GM06990 (cell line): ENCODE measurements at places on chromosomes 16 and 17.
A peak's percentile ranks its signal among the peaks of the same experiment; 100 is the strongest.

- DNase-seq = no peak
These were observed 4.1 kb downstream of the EPX start for GRCh38 chr17:58196610-58197009.

GRCh38 chr16:56630134-56630533 lies 2.3 kb upstream of the MT1M start:
- no peak for DNase-seq

- no peak for DNase-seq
These were observed 2.3 kb upstream of the PRSS21 start for GRCh38 chr16:2814551-2815298.

GRCh38 chr16:17193566-17194100 lies 277.1 kb downstream of the XYLT1 start:
- DNase-seq = no peak

GRCh38 chr17:36205637-36206485 lies 5.0 kb upstream of the CCL4L2 start:
- DNase-seq = no peak

DNA sequence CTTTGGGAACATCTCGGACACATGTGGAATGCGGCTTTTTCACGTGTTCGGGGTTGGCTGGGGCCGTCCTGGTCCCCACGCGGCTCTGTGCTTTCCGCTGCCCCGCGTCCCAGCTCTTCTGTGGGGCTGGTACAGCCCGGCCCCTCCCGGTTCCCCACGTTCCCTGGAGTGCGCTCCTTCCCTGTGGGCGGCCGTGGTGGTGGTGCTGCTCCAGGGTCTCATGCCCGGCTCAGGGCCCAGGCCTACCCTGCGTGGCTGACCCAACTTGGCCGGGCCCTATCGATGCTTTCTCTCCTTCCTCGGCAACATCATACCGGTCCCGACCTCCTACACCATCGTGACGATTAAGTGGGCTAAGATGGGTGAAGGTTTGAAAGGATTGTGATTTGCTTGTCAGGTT lies 3.3 kb downstream of the TELO2 start:
- no peak for DNase-seq

DNA sequence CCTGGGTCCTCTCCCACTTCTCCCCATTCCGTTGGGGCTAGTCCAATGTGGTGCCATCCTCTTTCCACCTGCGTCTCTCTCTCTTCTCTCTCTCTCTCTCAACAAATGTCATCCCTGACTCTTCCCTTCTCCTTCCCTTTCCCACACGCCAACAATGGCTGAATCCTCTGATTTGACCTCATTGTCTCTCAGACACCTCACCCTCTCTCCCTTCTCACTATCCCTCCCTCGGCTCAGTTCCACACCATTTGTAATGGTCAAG lies 628 bp upstream of the ZNF18 start:
- DNase-seq = no peak

- no peak for DNase-seq
These were observed 37.7 kb downstream of the USP32 start for GRCh38 chr17:60354223-60354622.

- DNase-seq = no peak
These were observed 107.8 kb upstream of the WSCD1 start for GRCh38 chr17:5962371-5962770.

- no peak for DNase-seq
These were observed at the start of gene CAVIN1 for GRCh38 chr17:42422958-42423712. TSS of gene CAVIN1 (minus strand) at chr17:42423256. CDS start at chr17:42423097, 159 bp downstream.

- no peak for DNase-seq
These were observed 33.5 kb downstream of the ABCC6 start for GRCh38 chr16:16189842-16190241.

- no peak for DNase-seq
These were observed 38.2 kb downstream of the KSR1 start for GRCh38 chr17:27494192-27495091.

GRCh38 chr17:77365584-77366186 lies 224.9 kb downstream of the SEC14L1 start:
- DNase-seq = no peak

DNA sequence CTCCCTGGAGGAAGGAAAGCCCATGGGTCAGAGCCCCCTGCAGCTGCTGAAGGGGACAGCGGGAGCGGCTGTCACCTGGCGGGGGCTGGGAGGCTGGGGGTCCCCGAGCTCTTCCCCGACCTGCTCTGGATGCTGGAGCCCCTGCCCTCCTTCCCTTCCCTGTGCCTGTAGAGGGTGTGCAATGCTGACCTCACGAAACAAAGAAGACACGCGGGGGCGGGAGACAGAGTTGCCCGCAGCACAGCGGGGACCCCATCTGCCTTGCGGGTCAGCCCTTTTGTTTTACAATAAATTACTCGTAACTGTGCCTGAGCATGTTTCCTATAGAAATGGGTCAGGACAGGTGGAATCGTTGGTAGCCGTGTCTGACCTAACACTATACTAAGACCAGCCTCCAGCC lies 6.3 kb downstream of the SECTM1 start:
- DNase-seq = no peak

DNA sequence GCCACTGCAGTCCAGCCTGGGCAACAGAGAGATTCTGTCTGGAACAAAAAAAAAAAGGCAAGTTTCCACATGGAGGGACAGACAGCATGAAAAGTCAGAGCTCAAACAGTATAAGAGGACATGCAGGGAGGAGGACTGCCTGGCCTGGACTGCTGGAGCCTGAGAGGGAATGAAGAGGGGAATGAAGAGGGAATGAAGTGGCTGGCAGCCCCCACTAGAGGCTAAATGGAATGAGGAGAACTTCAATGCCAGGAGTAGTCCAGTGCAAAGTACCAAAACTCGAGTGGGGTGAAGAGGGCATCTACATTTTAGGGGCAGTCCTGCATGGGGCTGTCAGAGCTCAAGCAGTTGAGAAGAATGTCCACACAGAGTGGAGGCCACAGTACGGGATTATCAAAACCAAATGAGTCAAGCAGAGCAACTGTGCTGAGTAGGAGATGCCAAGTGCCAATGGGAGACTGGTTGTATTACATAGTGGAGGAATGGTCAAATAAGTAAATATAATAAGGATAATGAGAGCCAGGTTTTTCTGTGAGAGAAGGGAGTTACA lies 22.9 kb downstream of the IKZF3 start:
- no peak for DNase-seq

DNA sequence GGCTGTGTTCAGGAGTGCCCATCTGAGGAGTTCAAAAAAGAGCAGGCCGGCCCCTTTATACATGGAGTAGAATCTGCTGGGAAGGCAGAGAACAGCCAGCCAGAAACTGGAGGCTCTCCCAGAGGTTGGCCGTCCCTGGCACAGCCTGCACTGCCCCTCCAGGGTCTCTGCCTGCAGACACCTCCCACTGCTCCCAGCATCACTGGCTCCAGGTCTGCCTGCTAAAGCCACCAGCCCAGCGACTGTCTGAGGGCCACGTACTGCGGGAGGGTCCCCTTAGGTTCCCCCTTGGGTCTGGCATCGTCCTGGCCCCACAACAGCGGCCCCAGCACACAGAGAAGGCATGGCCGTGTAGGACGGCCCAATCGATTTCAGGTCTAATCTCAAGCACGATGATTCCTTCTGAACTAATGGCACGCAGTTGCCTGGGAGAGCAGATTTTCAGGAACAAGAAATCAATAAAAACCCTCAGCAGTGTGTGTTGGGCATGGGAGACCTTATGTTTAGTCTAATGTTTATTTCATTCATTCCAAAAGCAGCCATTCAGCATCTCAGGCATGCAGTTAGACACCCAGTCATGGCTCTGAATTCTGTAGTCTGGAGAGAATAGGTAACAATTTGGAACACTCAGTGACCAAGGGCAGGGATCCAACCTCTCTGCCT lies 95.6 kb downstream of the PGS1 start:
- DNase-seq = no peak

DNA sequence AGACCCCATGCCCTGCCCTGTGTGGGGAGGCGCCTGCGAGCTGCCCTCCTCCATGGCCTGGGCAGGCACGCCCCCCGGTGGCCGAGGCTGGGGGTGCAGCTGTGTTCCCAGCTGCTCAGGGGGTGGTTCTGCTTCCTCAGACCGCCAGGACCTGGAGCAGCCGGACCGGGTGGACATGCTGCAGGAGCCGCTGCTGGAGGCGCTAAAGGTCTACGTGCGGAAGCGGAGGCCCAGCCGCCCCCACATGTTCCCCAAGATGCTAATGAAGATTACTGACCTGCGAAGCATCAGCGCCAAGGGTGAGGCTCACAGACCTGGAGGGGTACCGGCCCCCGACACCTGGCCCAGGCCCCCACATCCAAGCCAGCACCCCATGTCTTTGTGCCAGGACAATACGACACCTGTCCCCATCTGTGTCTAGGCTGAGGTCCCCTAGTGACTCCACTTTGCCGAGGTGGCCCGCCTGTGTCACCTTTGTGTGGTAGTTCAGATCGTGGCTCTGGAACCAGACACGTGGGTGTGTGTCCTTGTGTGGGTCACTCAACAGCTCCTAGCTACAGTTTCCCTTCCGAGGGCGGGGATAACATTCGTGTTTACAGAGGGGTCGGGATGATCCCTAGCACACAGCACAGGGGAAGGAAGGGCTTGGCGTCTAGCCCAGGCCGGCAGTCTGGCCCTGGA lies 9.3 kb downstream of the GJD3 start:
- DNase-seq = peak; percentile 80

- no peak for DNase-seq
These were observed 23.2 kb upstream of the SSTR5 start for GRCh38 chr16:1049113-1049975.

DNA sequence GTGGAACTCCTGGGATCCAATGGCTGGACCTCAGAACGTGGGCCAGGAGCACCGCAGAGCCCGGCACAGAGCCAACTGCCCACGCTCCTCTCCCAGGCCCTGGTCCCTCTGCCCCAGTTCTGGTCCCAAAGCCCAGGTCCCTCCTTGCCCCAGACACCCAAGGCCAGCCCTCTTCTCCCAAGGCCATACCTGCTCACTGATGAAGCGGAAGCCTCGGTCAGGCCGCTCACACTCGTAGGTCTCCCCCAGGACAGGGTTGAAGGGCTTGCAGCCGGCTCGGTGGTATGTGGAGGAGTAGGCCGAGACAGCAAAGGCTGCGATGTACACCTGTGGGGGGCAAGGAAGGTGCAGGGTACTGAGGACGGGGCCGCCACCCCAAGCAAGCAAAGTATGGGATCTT lies 8.5 kb downstream of the OSBPL7 start:
- DNase-seq = no peak

GRCh38 chr17:41394254-41394996 lies 3.0 kb downstream of the KRT31 start:
- DNase-seq = no peak

DNA sequence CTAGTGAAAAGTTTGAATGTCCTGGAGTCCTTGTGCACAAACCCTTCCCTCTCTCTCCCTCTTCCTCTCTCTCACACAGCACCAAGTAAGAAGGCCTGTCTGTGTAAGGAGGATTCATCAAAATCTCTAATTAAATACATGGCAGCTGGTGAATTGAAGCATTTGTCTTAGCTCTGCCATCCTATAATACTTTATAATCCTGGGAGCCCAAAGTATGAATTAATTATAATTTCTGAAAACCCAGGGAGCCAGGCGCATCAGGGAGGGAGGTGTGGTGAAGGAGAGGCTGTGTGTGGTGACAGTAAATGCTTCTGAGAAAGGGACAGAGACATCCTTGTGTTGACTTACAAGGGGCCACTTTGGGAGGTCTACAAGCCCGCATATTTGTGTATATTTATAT lies 691.4 kb upstream of the EEF2KMT start:
- DNase-seq = no peak

GRCh38 chr16:47568351-47568750 lies 107.2 kb downstream of the PHKB start:
- no peak for DNase-seq

GRCh38 chr16:2467528-2468232 lies 3.4 kb upstream of the NTN3 start:
- peak; percentile 57 for DNase-seq

DNA sequence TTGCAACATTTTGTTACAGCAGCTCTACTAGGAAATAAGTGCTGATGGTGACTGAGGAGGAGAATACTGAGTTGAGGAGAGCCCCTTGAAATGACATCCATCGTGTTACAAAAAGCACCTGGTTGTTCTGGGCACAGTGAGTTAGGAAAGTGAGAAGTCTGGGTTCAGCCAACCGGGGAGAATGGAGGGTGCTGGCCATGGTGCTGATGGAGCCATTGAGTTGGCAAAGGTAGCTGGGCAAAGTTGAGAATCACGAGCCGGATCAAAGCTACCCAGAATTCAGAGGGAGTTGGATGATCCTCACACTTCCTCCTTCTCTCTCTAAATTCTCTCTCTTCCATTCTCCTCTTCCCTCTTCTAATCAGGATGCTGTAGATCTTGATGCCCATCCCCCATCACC lies 35.0 kb upstream of the ASIC2 start:
- DNase-seq = no peak

GRCh38 chr17:45237686-45238085 lies 16.0 kb downstream of the FMNL1 start:
- no peak for DNase-seq

GRCh38 chr17:44830359-44831288 lies 537 bp upstream of the GJC1 start:
- peak; percentile 37 for DNase-seq

DNA sequence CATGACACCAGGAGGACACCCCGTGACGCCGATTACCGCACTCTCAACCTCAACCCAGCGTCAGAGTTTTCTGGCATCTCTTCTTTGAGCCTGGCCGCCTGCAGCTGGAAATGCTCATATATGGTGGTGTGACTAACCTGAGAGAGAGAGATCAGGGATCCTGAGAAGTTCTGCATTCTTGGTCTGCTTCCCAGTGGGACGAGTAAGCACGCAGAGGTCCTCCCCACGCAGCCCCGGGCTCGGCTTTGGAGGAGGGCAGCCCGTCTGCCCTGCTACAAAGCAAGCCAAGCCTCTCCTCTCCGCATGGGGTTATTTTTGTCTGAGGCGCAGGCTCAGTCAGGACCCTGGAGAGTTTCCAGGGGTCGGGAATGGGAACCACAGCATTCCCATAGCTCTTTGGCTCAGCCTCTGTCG lies 16.5 kb downstream of the CRISPLD2 start:
- no peak for DNase-seq

- no peak for DNase-seq
These were observed 17.9 kb downstream of the BFAR start for GRCh38 chr16:14650629-14651028.

GRCh38 chr16:25771812-25772568 lies 80.2 kb downstream of the HS3ST4 start:
- no peak for DNase-seq

- no peak for DNase-seq
These were observed 26.5 kb downstream of the STAT3 start for GRCh38 chr17:42361781-42362186.

GRCh38 chr16:79715061-79715460 lies 114.5 kb upstream of the MAF start:
- DNase-seq = no peak

DNA sequence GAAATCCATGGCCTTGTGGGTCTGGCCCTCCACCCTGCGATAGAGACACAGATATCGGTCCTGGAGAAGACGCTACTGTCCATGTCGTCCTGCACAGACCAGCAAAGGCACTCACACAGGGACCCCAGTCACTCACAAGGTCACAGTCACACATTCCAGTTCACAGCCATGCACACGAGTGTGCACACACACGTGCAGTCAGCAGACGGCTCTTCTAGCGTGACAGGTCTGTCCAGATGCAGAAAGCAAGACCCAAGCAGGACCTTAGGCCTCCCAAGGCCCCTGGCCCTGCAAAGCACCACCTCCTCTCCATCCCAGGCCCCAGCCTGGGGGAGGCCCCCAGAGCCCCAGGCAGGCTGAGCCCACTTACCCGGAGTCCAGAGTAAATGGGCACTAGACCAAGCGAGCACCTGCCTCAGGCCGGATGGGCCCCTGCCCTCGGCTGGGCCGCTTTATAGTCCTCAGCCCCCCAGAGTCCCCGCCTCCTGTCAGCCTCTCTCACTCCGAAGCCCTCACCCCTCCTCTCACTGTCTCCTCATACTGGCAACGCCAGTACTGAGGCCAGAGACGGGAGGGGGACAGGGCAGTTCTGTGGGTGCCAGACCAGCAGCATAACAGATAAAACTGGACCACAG lies at the start of gene PPY:
Gene PPY, minus strand, starts transcription at position 426 of the 635 bp plus-strand sequence. CDS start 822 bp downstream, outside the sequence.
- DNase-seq = no peak
